Activated CD4-positive, alpha-beta T cell treated with anti-CD3 and anti-CD28 coated beads for 48 hours (primary cell): ENCODE measurements at places on chromosomes 5 and 9.
A peak's percentile ranks its signal among the peaks of the same experiment; 100 is the strongest.

DNA sequence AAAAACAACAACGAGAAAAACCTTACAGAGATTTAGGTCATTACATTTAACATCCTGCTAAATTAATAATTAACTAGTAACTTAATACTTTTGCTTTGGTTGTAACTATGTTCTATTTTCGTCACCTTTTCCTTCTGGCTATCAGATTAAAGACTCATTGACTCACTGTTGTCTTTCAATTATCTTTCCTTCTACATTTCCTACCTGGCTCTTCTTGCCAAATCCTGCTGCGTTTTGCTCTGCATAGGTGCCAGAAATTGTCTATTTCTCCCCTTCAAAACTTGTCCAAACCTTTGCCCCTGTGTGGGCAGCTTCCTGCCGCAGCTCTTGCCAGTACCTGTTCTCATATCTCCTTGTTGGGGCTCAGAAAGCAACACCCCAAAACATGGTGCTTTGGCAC lies 235.5 kb upstream of the ZNF608 start:
- no peak for DNase-seq

DNA sequence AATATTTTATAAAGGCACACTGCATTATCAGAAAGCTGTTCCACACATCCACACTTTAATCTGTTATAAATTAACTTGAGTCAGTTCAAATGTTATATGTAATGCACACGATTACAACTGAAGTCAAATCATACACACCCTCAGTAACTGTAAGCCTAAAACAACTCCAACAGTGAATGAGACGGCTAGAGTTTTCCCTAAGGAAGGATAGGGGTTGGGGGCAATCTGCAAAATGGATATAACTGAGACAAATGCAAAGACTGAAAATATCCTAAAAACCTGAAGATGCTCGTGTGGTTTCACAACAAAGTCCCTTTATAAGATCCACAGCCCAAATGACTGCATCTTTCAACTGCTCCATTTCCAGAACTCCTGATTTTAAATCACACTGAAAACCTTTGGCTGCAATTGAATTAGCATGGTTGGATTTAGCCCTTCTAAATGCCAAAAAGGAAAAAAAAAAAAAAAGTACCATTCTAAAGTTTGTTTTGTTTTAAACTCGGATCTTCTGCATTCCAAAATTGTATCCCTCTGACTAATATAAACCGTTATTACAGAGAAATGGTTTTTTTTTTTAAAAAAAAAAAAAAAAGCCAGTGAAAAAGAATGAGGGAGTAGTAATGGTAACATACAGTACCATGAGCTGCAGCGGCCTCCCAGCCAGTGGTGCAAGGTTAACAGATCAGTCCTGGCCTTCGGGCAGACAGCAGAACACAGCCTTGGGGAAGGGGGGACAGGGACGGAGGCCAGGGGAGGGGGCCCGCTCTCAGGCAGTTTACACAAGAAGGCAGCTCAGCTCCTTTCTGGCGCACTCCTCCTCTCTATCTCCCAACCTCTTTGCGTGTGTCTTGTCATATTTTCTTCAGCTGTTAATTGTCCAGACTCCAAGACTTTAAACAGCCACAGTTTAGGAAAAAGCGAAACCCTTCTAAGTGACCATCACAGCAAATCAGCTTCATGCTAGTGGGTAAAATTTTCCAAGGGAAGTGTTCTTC lies 166.1 kb downstream of the BNC2 start:
- no peak for DNase-seq

- DNase-seq: no peak
Measured at GRCh38 chr5:97102010-97102470, 40.4 kb downstream of the LIX1 start.

DNA sequence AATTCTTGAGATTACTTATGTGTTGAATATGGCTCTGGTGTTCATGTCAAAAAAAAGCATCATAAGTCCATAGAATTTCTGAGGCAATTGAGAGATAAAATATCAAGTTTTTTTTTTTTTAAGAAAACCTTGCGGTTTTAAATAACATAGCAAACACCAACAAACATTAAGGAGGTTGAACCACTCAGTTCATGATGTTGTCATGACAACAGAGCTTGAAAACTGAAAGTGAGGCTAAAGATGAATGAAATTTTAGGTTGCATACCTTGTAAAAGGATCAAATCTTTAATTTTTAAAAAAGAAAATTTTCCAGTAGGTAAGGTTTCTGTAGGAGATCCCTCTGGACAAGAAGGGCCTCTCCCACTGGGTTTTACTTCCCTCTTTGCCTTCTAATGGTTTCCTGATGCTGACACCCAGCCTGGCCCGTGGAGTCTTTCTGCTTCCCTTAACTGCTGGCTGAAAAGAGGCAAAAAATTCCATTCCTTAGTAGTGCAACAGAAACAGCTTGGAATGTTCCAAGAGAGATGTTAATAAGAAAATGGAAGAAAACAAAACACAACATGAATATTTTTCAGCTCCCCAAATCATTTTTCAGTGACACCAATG lies 60.0 kb upstream of the FER start:
- DNase-seq: no peak

DNA sequence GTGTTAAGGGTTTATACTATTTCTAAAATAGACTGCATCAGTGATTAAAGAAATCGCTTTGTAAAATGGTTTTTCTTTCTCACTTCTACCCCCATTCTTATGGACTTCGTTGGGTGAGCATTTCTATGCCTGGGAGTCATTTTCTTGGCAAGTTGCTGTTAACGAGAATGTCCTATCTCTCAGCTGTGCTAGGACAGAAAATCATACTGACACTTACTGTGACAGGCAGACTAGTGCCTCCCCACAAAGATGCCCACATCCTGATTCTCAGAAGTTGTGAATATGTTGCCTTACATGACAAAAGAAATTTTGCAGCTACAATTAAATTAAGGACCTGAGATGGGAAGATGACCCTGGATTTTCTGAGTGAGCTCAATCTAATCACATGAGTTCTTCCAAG lies 65.1 kb upstream of the NMUR2 start:
- no peak for DNase-seq

DNA sequence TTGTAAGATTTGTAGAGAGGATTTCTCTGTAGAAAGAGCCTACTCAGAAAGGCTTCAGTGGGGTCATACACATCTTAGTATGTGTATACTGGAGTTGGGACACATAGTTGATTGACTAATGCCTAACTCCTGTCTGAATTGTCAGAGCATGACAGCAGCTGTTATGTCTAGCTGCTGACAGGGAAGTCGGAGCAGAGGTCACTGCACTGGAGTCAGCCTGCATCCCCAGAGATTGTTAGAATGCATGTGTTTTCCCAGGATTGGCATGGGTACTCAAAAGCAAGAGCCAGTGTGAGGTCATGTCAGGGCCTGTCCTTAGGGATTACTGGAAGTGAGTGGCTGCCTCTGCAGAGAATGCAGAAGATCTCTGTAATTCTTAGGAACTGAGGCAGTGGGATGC lies 82.7 kb downstream of the ITGA1 start:
- DNase-seq: no peak

DNA sequence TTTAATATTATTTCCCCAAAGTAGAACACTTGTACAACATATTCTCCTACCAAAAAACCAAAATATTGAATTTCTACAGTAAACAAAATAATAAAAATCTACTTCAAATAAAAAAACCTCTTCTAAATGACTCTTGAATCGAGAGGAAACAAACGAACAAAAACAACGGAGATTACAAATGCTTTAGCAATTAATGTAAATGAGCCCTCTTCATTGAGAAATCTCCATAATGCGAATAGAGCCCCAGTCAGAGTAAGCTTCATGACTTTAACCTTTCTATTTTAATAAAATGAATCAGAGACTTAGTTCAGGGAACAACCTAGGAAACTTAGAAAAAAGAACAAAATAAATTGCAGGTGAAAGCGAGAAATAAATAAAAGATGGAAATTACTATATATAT lies 129.3 kb upstream of the SEMA6A start:
- no peak for DNase-seq

DNA sequence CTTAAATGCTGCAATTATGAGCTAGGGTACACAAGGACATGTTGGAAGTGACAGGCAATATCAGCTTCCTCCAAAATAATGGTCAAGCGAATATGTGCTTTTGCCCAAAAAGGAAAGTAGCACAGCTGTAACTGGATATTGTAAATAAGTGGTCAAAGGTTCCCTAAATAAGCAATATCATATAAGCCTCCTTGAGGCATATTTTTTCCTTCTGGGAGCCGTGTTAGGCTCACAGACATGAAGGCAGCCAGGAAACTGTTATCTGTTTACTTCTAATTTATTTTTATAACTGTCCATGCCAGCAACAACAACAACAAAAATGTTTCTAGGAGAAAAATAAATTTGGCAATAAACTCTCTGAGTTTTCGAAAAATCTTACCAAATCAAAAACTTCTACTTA lies 648.3 kb downstream of the PDE4D start:
- DNase-seq: no peak

DNA sequence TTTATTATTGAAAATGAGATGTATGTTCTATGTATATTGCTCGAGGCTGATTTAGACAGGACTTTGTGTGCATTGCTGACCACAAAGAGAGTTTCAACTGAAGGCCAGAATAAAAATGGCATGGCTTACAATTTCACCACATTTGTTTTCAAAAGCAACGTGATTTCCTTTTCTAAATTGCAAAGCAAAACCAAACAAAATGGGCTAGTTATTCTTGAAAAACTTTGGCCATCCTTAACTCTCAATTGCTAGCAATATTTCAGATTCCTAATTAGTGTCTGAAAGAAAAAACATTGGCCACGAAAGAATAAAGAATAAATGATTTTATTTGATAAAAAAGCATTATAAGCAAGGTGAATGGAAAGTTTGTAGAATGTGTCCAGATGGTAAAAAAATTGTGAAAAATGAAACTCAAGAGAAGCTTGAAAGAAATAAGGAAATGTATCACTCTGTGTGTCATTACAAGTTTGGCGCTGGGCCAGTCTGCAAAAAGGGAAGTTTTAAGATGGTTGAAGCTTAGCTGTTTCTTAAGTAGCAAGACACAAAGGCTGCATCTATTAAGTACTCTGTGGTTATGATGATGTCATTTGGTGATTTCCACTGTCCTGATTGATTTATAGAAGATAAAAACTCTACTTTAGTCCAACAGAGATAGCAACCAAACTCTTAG lies 89.2 kb upstream of the PRLR start:
- peak; percentile 87 for DNase-seq
